ENCODE measurements at places on chromosomes 2 and 18.

DNA sequence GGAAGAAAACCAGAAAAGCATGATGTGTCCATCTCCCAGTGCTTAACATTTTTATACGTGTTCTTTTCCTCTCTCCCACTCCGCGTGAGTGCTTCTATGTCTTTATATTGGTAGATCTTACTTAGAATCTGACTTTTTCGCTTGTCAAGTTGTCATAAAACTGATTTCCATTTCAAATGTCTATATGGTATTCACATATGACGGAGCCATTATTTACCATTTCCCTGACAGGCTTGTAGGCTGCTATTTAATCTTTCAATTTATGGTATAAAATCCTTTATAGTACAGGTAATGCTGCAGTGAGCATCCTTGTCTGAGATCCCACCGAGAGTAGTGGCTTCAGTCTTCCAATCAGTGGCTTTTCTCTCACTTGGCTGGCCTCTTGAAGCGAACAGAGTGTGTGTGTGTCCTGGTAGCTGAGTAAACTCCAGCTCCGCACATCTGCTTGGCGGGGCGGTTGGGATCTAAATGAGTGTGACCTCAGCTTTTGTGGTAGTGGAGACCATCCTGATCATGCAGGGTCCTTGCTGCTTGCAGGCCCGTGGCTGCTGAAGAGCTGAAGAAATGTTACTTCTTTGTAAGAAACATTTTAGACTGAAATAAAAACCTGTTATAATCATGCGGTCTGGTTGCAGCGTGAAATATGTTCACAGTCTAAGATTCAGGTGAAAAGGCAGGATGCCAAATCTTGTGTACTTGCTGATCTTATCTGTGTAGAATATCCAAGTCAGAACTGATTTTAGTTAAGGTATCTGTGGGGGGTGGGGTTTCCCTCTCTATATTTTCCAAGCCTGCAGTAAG, 40.2 kb downstream of the INPP4A start:
- no peak overlapping the region for H3K27ac ChIP-seq
- H3K27me3 ChIP-seq: no peaks in the 10 kb centered on the region
- no peak overlapping the region for H3K4me3 ChIP-seq
- DNase-seq: no peak
- no peaks in the 10 kb centered on the region for H3K36me3 ChIP-seq

DNA sequence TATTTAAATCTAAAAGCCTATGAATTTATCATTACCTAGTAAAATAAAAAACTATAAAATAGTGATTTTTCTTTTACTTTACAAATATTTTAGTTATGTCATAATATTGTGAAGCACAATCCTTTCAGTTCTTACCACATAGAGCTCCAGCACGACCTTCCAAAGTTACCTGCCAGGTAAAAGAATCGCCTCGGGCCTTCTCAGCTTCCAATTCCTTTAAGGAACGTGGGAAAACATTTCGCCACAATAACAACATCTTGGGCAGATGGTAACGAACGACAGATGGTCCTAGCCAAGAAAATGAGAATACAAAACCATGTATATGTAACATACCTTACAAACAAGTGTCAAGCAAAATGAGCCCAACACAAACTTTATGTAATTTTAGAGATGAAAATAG, 23.7 kb downstream of the HEATR5B start:
- H3K36me3 ChIP-seq: peaks cover 25% of the 10 kb centered on the region
- no peaks in the 10 kb centered on the region for H3K27me3 ChIP-seq
- no peak for DNase-seq
- H3K4me1 ChIP-seq: no peaks in the 10 kb centered on the region
- no peak overlapping the region for H3K27ac ChIP-seq

DNA sequence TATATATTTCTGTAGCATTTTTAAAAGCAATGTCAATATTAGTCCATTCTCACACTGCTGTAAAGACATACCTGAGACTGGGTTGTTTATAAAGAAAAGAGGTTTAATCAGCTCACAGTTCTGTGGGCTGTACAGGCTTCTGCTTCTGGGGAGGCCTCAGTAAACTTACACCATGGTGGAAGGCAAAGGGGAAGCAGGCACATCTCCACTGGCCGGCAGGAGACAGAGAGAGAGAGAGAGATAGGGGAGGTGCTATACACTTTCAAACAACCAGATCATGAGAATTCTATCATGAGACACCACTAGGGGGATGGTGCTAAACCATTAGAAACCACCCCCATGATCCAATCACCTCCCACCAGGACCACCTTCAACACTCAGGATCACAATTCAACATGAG, 43.1 kb downstream of the CHMP3 start:
- no peaks in the 10 kb centered on the region for H3K27me3 ChIP-seq
- no peak for DNase-seq
- peaks cover 4% of the 10 kb centered on the region for H3K36me3 ChIP-seq
- no peak overlapping the region for H3K27ac ChIP-seq
- H3K4me3 ChIP-seq: no peak overlapping the region

GRCh38 chr2:95306336-95306895, 9.3 kb downstream of the KCNIP3 start:
- H3K27me3 ChIP-seq: no peaks in the 10 kb centered on the region
- no peak for DNase-seq
- no peak overlapping the region for H3K4me3 ChIP-seq
- H3K27ac ChIP-seq: no peak overlapping the region

GRCh38 chr2:237490009-237490711, 3.1 kb downstream of the MLPH start:
- H3K27ac ChIP-seq: peak overlapping the region; percentile 90
- H3K36me3 ChIP-seq: no peaks in the 10 kb centered on the region
- peaks cover 45% of the 10 kb centered on the region for H3K27me3 ChIP-seq
- DNase-seq: peak; percentile 46

GRCh38 chr2:41933585-41934320, 114.1 kb upstream of the PKDCC start:
- no peak overlapping the region for H3K27ac ChIP-seq
- H3K27me3 ChIP-seq: no peaks in the 10 kb centered on the region
- H3K36me3 ChIP-seq: no peaks in the 10 kb centered on the region
- DNase-seq: no peak
- H3K4me3 ChIP-seq: no peak overlapping the region

DNA sequence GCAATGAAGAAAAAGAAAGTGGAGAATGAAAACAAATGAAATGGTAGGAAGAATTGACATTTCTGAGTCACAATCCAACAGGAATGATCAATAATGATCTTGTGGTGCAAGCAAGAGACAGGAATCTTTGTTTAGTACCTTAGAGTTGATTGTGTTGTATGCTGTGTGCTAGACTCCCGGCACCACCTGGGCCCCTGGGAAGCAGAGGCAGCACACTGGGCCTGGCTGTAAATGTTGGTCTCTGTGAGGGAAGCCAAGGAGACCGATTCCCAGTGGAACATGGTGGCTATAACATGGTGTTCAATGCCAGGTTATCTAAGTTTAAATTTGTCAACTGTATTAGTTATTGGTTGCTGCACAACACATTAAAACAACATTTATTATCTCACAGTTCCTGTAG, 9.8 kb upstream of the CWC22 start:
- no peaks in the 10 kb centered on the region for H3K4me1 ChIP-seq
- DNase-seq: no peak
- H3K4me3 ChIP-seq: no peak overlapping the region
- no peak overlapping the region for H3K27ac ChIP-seq
- H3K27me3 ChIP-seq: no peaks in the 10 kb centered on the region

GRCh38 chr18:48809365-48809764, 141.4 kb downstream of the SMAD7 start:
- H3K4me3 ChIP-seq: no peak overlapping the region
- DNase-seq: no peak
- peaks cover 5% of the 10 kb centered on the region for H3K4me1 ChIP-seq
- H3K36me3 ChIP-seq: no peaks in the 10 kb centered on the region
- H3K27ac ChIP-seq: no peak overlapping the region

DNA sequence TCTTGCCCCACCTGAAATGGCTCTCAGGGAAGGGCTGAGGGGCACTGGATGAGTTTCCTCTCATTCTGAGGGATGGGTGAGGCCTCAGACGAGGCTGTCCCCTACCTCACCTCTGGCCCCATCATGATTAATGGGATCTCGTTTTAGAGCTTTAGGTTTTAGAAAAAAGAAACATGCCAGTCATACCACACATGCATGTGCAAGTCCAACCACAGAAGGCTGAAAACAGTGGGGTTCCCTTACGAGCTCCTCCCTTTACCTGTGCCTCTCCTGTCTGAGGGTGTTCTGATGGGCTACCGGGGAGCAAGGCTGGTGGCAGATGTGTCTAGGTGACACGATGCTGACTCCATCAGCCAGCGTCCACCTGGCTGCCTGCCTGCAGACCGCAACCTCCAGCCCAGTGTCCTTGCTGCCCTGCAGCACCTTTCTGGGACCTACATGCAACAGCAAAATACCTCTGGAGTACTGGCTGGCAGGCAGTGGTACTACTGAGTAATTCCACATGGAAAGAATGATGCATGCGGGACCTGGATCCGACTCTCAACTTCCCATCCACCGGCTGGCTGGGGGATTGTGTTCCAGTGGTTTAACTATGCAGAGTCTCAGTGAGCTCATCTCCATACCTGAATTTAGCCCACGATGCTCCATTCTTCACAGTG, 9.1 kb upstream of the LYPD6B start:
- no peaks in the 10 kb centered on the region for H3K27me3 ChIP-seq
- H3K4me1 ChIP-seq: peaks cover 3% of the 10 kb centered on the region
- no peak for DNase-seq
- H3K36me3 ChIP-seq: no peaks in the 10 kb centered on the region

- no peaks in the 10 kb centered on the region for H3K36me3 ChIP-seq
- H3K27me3 ChIP-seq: no peaks in the 10 kb centered on the region
- H3K4me3 ChIP-seq: no peak overlapping the region
- no peaks in the 10 kb centered on the region for H3K4me1 ChIP-seq
These were observed 17.1 kb upstream of the CTIF start for GRCh38 chr18:48521723-48522122.

- H3K36me3 ChIP-seq: no peaks in the 10 kb centered on the region
- H3K4me3 ChIP-seq: no peak overlapping the region
- DNase-seq: peak; percentile 60
These were observed 3.2 kb upstream of the PDK1 start for GRCh38 chr2:172552547-172553291.

DNA sequence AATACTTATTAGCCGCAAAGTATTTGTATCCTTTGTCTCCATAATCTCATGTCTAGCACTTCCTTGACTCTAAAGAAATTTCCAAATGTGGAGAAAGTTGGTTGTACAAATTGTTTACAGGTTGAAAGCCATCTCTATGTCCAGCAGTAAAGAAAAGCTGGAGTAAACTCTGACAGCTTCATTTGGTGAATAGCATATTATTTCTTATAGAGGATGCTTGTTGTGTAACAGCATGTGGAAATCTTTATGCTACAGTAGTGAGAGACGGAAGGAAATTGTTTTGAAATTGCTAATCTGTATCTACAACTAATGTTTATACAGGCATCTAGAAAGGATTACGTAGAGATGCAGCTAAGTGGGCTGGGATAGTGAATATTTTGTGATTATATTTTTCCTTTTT, 78.5 kb downstream of the UGGT1 start:
- H3K27me3 ChIP-seq: no peaks in the 10 kb centered on the region
- H3K36me3 ChIP-seq: peaks cover 19% of the 10 kb centered on the region
- H3K4me3 ChIP-seq: no peak overlapping the region
- no peaks in the 10 kb centered on the region for H3K4me1 ChIP-seq
- DNase-seq: no peak

DNA sequence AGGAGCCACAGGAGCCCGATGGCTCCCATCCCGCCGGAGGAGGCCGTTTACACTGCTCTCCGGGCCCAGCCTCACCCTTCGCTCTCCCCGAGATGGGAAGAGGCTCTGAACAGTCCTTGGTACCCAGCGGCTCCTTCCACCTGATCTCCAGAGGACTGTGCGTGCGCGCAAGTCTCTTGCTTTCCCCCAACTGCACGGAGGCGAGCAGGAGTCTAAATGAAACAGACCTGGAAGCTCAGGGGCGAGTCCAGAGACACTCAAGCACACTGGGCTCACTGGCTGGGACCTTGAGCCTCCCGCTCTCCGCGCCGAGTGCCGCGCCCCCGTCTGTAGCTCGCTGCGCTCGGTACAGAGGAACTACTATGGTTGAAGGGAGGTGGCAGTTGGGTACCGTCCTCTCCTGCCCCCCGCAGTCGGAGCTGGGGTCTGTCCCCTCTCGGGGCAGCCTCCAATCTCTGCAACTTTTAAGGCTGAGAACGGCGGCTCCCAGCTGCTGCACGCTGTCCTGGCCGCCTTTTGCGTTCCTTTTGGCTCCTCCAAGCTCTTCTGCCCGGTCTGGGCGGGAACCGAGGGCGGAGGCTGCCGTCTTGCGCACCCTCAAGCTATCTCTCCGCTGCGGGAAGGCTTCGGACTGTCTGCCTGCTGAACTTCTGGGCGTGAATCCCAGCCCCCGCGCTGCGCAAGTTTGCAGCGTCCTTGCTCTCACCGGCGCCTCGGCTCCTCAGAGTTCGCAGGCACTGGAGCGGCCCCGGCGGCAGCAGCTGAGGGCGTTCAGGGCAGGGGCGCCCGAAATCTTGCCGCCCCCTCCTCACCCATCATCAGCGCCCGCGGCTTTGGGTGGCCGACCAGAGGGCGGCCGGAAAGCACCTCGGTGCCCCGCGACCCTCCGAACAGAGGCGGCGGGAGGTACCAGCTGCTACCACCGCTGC, 491 bp downstream of the ALK start:
- H3K27ac ChIP-seq: no peak overlapping the region
- H3K27me3 ChIP-seq: peaks cover 34% of the 10 kb centered on the region
- H3K4me1 ChIP-seq: peaks cover 6% of the 10 kb centered on the region
- DNase-seq: no peak
- H3K36me3 ChIP-seq: no peaks in the 10 kb centered on the region

- no peaks in the 10 kb centered on the region for H3K36me3 ChIP-seq
- DNase-seq: no peak
- H3K4me3 ChIP-seq: no peak overlapping the region
These were observed 360.3 kb downstream of the TGIF1 start for GRCh38 chr18:3810296-3810695.

DNA sequence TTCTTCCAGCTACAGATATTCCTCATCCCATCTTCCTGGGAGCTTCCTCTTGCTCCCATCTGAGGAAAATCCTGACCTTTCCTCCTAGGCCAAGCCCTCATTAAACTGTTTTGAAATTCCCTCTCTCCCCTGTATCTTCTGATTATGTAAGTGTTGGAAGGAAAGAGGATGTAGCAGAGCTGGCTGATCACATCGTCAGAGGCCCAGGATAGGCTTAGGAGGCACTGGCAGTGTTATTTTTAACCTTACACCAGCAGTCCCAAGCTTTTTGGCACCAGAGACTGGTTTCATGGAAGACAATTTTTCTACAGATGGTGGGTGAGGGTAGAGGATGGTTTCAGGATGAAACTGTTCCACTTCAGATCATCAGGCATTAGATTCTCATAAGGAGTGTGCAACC, 630.4 kb downstream of the EPHA4 start:
- H3K36me3 ChIP-seq: no peaks in the 10 kb centered on the region
- DNase-seq: no peak
- no peaks in the 10 kb centered on the region for H3K27me3 ChIP-seq
- H3K4me3 ChIP-seq: no peak overlapping the region
- H3K27ac ChIP-seq: no peak overlapping the region

GRCh38 chr2:11357428-11357972, 13.1 kb upstream of the ROCK2 start:
- H3K36me3 ChIP-seq: no peaks in the 10 kb centered on the region
- no peak overlapping the region for H3K27ac ChIP-seq
- H3K4me3 ChIP-seq: no peak overlapping the region
- H3K4me1 ChIP-seq: peaks cover 8% of the 10 kb centered on the region

GRCh38 chr2:239035361-239035814, 187.5 kb downstream of the TWIST2 start:
- no peak overlapping the region for H3K27ac ChIP-seq
- peak; percentile 41 for DNase-seq
- no peaks in the 10 kb centered on the region for H3K27me3 ChIP-seq
- H3K4me1 ChIP-seq: no peaks in the 10 kb centered on the region
